ENCODE measurements at places on chromosomes 4 and X.

GRCh38 chr4:38266616-38267015 lies 306.4 kb downstream of the PTTG2 start:
- H3K27ac ChIP-seq, result no peak overlapping the region
- no peak overlapping the region for H3K4me3 ChIP-seq
- no peaks in the 10 kb centered on the region for H3K4me1 ChIP-seq
- H3K36me3 ChIP-seq, result no peaks in the 10 kb centered on the region
- no peak for DNase-seq

DNA sequence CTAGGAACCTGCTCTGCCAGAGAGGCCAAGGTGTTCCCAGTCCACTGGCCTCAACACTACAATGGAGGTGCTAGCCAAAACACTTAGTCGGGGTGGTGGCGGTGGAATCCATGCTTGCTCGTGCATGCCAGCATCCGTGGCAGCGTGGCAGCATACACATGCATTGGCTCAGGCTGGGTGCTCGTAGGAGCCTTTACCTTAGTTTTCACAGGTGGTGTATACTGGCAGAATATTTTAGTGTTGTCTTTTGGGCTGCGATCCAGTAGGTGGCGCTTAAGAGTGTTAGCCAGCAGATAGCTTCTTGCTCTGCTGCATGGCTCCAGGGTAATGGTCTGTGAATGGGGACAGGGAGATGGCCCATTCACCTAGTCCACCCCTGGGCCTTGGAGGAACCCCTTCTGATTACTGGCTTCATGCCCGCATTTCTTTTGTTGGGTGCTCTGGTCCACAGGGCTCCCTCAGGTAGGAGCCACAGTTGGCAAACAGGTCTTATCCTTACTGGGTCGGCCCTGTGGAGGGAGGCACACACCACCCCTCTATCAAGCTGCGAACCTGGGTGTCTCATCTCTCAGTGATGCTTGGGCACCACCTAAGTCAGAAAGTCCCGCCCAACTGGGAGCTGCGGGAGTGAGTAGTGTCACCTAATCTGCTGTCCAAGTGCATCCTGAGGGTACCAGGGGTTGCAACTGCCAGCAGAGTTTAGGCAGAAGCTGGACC lies 40.0 kb downstream of the RIPPLY1 start:
- no peak overlapping the region for H3K4me3 ChIP-seq
- H3K36me3 ChIP-seq, result no peaks in the 10 kb centered on the region
- no peaks in the 10 kb centered on the region for H3K27me3 ChIP-seq
- H3K4me1 ChIP-seq, result no peaks in the 10 kb centered on the region

DNA sequence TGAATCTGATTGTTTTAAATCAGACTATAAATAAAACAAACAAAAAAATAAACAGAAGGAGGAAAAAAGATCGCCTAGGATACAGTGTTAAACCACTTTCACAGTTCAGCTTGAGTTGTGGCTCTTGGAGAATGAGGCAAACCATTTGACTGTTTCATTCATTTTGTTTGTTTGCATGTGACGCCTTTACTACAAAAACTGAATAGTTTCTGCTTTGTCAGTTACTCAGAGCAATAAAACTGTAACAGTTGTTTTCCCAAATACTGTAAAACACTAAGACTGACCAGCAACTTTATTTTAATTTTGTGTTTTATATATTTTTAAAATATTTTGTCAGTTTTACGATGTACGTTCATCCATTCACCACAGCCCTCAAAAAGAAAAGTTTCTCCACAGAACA lies 214.5 kb downstream of the FBXW7 start:
- no peak overlapping the region for H3K4me3 ChIP-seq
- no peaks in the 10 kb centered on the region for H3K4me1 ChIP-seq
- H3K27me3 ChIP-seq, result no peaks in the 10 kb centered on the region

DNA sequence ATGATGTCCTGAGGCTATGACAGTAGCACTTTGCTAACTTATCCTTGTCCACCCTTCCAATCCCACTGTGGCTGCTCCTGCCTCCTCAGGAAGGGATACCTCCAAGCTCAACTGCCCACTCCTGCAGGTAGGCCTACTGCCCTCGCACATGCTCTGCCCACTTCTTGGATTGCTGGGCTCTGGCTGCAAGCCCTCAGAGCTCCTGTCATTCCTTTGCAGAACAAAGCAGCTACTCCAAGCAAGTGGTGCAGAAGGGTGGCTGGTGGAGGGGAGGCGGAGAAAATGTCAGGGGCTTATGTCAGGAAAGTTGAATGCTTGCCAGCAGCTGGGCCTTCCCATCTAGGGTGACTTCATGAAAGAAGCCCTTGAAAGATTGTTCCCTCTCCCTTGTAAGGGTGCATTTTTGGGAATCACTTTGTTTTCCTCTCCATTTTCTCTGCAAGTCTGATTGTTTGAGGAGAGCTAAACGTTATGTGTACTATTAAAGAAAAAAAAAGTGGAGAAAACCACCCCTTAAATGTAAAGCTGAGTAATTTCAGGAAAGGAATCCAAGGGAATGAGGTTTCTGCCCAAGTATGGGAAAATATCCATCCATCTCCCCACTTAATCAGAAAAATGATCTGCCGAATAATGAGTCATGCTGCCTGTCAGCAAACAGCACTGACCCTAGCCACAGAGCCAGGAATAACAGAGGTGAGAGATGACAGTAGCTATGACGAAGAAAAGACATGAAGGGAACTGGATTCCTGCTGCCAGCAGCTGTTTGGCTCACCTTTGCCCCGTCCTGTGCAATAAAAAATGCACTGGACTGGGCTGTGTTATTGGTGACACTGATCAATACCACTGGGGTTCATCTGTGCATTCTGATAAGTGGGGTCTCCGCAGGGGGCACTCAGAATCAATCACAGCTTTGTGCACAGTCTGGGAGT lies 102.0 kb downstream of the RTL5 start:
- no peaks in the 10 kb centered on the region for H3K27me3 ChIP-seq
- no peaks in the 10 kb centered on the region for H3K4me1 ChIP-seq
- H3K4me3 ChIP-seq, result no peak overlapping the region
- H3K27ac ChIP-seq, result no peak overlapping the region
- DNase-seq, result peak; percentile 39

DNA sequence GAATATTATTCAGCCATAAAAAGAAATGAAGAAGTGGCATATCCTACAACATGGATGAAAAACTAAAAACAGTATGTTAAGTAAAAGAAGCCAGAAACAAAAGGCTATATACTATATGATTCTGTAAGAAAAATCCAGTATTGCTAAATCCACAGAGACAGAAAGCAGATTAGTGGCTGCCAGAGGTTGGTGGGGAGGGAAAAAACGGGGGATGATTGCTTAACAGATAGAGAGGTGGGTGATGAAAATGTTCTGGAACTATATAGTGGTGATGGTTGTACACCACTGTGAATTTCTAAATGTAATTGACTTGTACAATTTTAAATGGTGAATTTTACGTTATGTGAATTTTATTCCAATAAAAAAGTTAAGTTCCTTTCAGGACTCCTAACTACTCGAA lies 157.6 kb upstream of the SH3RF1 start:
- no peaks in the 10 kb centered on the region for H3K27me3 ChIP-seq
- no peak for DNase-seq
- H3K4me3 ChIP-seq, result no peak overlapping the region
- no peak overlapping the region for H3K27ac ChIP-seq
- H3K4me1 ChIP-seq, result no peaks in the 10 kb centered on the region

- H3K36me3 ChIP-seq, result no peaks in the 10 kb centered on the region
- no peak for DNase-seq
- H3K4me3 ChIP-seq, result no peak overlapping the region
- H3K4me1 ChIP-seq, result no peaks in the 10 kb centered on the region
- H3K27me3 ChIP-seq, result no peaks in the 10 kb centered on the region
- no peak overlapping the region for H3K27ac ChIP-seq
Observed at GRCh38 chrX:110294087-110294486, 23.8 kb downstream of the AMMECR1 start.

GRCh38 chr4:36086261-36086786 lies 158.0 kb downstream of the ARAP2 start:
- H3K27ac ChIP-seq, result no peak overlapping the region
- no peaks in the 10 kb centered on the region for H3K4me1 ChIP-seq
- no peak for DNase-seq
- no peak overlapping the region for H3K4me3 ChIP-seq

DNA sequence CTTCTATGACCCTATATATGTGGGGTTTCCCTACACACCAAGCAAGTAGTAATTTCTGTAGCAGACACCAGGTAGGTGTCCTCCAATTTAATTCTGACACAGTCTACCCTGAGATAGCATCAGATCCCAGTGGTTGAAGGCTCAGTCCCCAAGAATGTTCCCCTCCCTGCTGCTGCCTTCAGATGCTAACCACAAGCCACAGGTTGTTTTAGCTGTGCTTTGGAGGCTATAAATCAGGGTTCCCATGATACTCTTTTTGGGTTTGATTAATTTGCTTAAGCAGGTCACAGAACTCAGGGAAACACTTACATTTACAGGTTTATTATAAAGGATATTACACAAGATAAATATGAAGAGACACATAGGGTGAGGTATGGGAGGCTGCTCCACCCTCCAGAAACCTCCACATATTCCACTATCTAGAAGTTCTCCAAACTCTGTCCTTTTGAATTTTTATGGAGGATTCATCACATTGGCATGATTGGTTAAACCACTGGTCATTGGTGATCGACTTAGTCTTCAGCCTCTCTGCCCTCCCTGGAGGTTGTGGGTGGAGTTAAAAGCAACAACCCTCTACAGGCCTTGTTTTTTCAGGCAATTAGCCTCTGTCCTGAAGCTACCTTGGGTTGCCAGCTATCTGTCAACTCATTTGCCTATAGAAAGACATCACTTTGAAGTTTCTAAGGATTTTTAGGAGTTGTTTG lies 50.8 kb downstream of the GRIA2 start:
- H3K4me1 ChIP-seq, result no peaks in the 10 kb centered on the region
- H3K27me3 ChIP-seq, result no peaks in the 10 kb centered on the region
- DNase-seq, result no peak
- no peaks in the 10 kb centered on the region for H3K36me3 ChIP-seq
- no peak overlapping the region for H3K27ac ChIP-seq

- no peak overlapping the region for H3K27ac ChIP-seq
- H3K27me3 ChIP-seq, result no peaks in the 10 kb centered on the region
- no peak overlapping the region for H3K4me3 ChIP-seq
Observed at GRCh38 chr4:23966725-23967124, 76.9 kb upstream of the PPARGC1A start.

- peaks cover 14% of the 10 kb centered on the region for H3K27me3 ChIP-seq
- no peak for DNase-seq
- peak overlapping the region; percentile 81 for H3K4me3 ChIP-seq
- H3K4me1 ChIP-seq, result peaks cover 9% of the 10 kb centered on the region
- no peak overlapping the region for H3K27ac ChIP-seq
- no peaks in the 10 kb centered on the region for H3K36me3 ChIP-seq
Observed at GRCh38 chr4:1872870-1873269, 1.7 kb downstream of the NSD2 start.

- H3K27ac ChIP-seq, result no peak overlapping the region
- no peak overlapping the region for H3K4me3 ChIP-seq
- no peak for DNase-seq
- no peaks in the 10 kb centered on the region for H3K4me1 ChIP-seq
- H3K27me3 ChIP-seq, result no peaks in the 10 kb centered on the region
Observed at GRCh38 chrX:97070346-97070745, 186.6 kb downstream of the RPA4 start.

- no peaks in the 10 kb centered on the region for H3K36me3 ChIP-seq
- H3K4me1 ChIP-seq, result no peaks in the 10 kb centered on the region
- no peak overlapping the region for H3K27ac ChIP-seq
- H3K27me3 ChIP-seq, result no peaks in the 10 kb centered on the region
- no peak for DNase-seq
- H3K4me3 ChIP-seq, result no peak overlapping the region
Observed at GRCh38 chr4:110268352-110268751, 69.9 kb upstream of the ELOVL6 start.

GRCh38 chrX:91434351-91435168 lies at the start of gene PABPC5:
Gene PABPC5, plus strand, starts transcription at chrX:91434839. Its CDS starts 739 bp downstream, at chrX:91435578.
- peak within 1 kb of the TSS; percentile 69 for H3K4me3 ChIP-seq
- no peaks in the 10 kb centered on the region for H3K27me3 ChIP-seq
- no peaks in the 10 kb centered on the region for H3K36me3 ChIP-seq

DNA sequence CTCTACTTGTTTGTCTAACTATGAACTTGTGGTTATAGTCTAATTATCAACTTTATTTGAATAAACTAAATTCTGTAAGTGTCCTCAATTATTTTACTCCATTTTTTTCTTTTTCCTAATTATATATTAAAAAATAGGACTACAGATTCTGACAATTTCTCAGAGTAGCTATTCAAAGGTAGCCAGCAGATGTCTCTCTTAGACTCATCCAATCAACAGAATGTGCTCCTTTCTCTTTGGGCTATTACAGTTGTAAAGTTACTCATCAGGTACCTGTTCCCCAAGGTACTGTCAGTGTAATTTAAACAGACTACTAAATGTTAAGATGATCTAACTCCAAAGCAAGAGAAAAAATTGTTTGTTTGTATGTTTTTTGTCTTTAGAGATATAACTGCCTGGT lies 248.6 kb downstream of the PCDH18 start:
- H3K27me3 ChIP-seq, result no peaks in the 10 kb centered on the region
- no peak overlapping the region for H3K4me3 ChIP-seq
- no peak for DNase-seq
- no peak overlapping the region for H3K27ac ChIP-seq
- no peaks in the 10 kb centered on the region for H3K36me3 ChIP-seq

DNA sequence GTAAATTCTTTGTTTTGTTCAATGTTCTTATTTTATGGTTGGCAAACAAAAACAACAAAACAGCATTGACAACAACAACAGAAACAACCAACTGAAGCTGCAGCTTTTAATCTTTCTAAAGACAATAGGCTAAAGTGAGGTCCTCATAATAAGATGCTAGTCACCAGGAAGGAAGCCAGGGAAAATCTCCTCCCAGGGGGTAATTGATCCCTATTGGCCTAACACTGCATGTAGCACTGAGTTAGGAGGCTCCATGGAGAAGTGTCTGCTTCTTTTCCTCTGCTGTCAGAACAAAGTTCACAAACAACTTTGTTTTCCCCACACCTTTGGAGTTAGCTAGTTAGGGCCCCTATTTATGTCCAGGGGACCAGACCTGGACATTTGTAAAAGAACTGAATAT lies 4.7 kb upstream of the LRAT start:
- H3K27me3 ChIP-seq, result no peaks in the 10 kb centered on the region
- H3K4me1 ChIP-seq, result peaks cover 18% of the 10 kb centered on the region
- H3K4me3 ChIP-seq, result no peak overlapping the region
- no peaks in the 10 kb centered on the region for H3K36me3 ChIP-seq
- no peak for DNase-seq

- DNase-seq, result no peak
- no peaks in the 10 kb centered on the region for H3K27me3 ChIP-seq
- peaks cover 2% of the 10 kb centered on the region for H3K4me1 ChIP-seq
- no peaks in the 10 kb centered on the region for H3K36me3 ChIP-seq
Observed at GRCh38 chr4:55030589-55030988, 94.8 kb downstream of the KDR start.
